ENCODE measurements at places on chromosomes 2 and 18.
A peak's percentile ranks its signal among the peaks of the same experiment; 100 is the strongest.

GRCh38 chr2:66034467-66034866 is 400.5 kb upstream of the MEIS1 start:
- DNase-seq = no peak

DNA sequence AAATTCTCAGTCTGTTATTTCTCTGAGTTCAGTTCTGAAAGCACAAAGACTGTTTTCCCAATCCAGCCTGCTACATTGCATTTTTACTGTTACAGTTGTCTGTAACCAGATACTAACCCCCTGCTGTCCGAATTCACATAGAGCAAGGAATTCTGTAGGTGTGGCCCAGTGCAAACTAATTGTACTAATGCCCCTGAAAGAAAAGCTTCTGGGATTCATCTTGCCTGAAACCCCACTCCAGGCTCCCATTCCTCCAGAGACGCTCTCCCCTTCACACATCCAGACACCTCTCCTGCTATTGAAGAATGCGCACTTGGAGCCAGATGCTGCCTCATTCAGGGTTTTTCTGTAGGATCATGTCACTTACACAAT is 127.0 kb downstream of the TTC32 start:
- no peak for DNase-seq

- DNase-seq = no peak
These were observed 18.0 kb downstream of the TMX3 start for GRCh38 chr18:68696937-68697336.

DNA sequence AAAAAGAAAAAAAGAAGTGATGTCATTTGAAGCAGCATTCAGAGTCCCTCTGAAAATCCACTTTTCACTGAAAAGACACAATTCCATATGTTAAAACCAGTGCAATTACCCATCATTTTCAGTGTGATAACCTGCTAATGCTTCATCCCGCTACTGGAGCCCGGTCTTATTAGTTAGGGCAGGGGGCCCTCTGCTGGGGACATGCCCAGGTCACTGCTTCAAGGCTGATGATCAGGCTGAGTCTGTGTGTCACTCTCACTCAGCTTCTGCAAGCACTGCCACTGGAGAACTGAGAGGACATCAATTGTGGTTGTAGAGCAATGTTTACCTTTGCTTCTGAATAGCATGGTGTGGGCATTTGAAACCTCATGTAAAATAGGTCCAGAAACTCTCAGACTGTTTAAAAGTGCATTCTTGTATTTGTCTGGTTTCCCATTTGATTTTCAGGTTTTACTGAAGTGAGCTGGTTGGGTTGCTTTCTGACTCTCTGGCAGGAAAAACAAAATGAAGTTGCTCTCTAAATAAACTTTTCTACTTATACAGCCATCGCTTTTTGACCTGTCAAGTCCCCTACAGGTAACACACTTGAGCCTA is 49.2 kb upstream of the NXPH2 start:
- DNase-seq = peak; percentile 47

GRCh38 chr2:232219496-232219870 is 159.1 kb upstream of the ALPP start:
- no peak for DNase-seq

DNA sequence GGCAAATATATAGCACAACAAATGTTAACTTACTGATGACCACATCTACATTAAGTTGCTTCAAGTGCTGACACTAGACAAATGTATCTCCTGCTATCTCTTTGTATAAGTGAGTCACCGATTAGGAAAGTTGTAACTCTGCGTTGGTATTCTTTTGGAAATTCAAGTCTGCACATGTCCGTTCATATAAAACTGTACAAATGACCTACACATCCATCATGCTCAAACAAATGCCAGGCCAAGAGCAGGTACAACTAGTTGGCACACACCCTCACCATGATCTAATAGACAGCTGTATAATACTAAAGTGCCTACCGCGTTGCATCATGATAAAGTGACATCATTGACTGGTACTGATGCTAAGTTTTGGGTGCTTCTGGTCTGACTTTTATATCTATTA is 141.1 kb downstream of the RBMS1 start:
- DNase-seq = no peak

GRCh38 chr18:43314941-43315340 is 37.7 kb upstream of the SYT4 start:
- DNase-seq = no peak
